Immature natural killer cell (primary cell): ENCODE measurements at places on chromosomes 11 and 22. TPM values are rescaled to one million over a fixed set of nuclear protein-coding genes. Genes with fewer than 3 reads are reported as not detected.

ANKK1 gene
- polyA plus RNA-seq: not detected

DSCAML1 gene
- polyA plus RNA-seq: not detected

SNX32 gene
- polyA plus RNA-seq: 0.30 TPM

TMPRSS5 gene
- polyA plus RNA-seq: not detected

DNA sequence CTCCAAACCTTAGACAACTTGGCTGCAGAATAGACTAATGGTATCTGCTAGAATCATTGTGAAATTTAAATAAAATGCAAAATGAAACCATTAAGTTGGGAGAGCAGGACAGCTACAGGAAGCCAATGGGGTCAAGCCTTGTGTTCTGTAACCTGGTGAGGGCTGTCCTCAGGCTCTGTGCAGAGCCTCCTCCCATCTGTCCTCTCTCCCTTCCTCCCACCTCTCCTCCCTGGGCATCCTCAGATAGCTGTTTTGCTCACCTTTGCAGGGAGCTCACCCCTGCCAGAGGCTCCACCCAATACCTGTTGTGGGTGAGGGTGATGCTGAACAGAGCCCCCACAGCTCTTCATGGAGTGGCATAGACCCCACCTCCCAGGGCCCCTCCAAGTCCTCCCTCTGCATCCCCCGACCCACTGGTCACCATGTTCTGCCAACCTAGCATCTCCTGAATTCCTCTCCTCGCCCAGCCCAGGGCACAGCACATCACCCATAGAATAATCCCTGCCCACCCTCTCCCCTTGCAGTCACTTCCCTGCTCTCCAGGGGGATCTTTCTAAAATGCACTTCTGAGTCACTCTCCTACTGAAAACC, 100.3 kb downstream of the PDE2A start:
- H3K27me3 ChIP-seq: peaks cover 5% of the 10 kb centered on the region
- DNase-seq: no peak
- peak overlapping the region; percentile 57 for H3K27ac ChIP-seq
- H3K4me1 ChIP-seq: peaks cover 55% of the 10 kb centered on the region
- H3K36me3 ChIP-seq: no peaks in the 10 kb centered on the region

DNA sequence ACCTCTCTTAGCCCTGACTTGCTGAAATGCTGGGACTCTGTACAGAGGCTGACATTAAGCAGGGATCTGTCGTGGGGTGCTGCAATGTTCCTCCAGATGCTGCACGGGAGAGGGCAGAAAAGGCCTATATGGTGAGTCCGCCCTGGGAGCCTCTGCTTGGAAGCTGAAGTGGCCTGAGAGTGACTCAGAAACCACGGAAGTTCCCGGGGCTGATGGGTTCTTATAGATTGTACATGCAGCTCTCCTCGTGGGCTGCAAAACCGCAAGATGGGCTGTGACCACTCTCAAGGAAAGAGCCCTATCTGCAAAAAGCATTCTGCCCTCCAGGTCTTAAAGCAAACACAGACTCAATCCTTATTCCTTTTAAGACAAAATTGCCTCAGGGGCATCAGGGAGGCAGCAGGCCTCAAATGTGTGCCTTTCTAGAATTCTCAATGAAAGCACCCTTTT, 5.8 kb upstream of the SLC43A3 start:
- no peaks in the 10 kb centered on the region for H3K36me3 ChIP-seq
- no peak for DNase-seq
- H3K27me3 ChIP-seq: no peaks in the 10 kb centered on the region
- H3K4me1 ChIP-seq: peaks cover 10% of the 10 kb centered on the region

DNA sequence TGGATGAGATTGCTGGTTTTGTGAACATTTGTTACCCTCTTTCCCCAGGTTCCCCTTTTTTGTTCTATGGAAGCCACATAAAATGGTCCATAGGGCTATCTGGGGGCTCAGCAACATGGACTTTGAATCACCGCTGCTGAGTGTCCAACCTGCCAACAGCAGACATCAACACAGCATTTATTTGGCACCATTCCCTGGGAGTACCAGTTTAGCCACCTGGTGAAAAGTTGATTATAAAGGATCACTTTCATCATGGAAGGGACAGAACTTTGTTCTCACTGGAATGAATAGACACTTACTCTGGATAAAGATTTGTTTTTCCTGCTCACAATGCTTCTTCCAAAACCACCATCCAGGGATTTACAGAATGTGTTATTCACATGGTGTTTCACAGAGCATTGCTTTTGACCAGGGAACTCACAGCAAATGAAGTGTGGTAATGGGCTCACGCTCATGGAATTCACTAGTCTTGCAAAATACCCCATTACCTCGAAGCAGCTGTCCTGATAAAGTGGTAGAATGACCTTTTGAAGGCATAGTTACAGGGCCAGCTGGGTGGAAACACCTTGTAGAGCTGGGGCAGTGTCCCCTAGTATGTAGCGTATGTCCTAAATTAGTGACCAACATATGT, 43.9 kb downstream of the ADM start:
- H3K36me3 ChIP-seq: no peaks in the 10 kb centered on the region
- H3K27ac ChIP-seq: no peak overlapping the region
- no peaks in the 10 kb centered on the region for H3K4me1 ChIP-seq
- H3K4me3 ChIP-seq: no peak overlapping the region
- no peak for DNase-seq
- no peaks in the 10 kb centered on the region for H3K27me3 ChIP-seq
